Activated T-helper 9 cell treated with anti-CD3 and anti-CD28 coated beads, Interleukin-2, amount 50 U/mL, for 16 hours (primary cell): ENCODE measurements at places on chromosomes 5 and 9.
A peak's percentile ranks its signal among the peaks of the same experiment; 100 is the strongest.

GRCh38 chr5:78334811-78335210, 25.6 kb upstream of the SCAMP1 start:
- no peak for DNase-seq

- no peak for DNase-seq
Observed at GRCh38 chr5:53826504-53826903, 266.1 kb downstream of the NDUFS4 start.

- no peak for DNase-seq
Observed at GRCh38 chr5:107396351-107396690, 274.4 kb downstream of the EFNA5 start.

DNA sequence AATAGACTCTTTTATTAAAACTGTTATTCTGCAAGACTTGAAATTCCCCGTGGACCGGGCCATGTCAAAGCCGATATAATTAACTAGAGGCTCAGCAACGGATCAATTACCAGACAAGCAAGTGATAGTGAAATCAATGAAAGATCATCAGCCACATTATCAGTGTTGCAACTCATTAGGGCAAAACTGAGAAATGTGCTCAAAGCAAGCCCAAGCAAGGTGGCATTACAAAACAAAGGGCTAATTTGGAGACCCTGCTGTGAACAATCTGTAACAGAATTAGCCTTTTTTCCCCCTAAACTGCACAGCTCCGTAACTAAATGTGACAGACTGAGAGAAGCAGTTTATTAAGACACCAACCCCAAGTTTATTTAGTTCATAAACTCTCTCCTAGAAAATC, 140.3 kb downstream of the BNC2 start:
- DNase-seq: no peak

- no peak for DNase-seq
Observed at GRCh38 chr5:34039398-34040157, 3.4 kb downstream of the C1QTNF3 start.

GRCh38 chr5:173642895-173643481, 26.5 kb upstream of the BOD1 start:
- DNase-seq: no peak

DNA sequence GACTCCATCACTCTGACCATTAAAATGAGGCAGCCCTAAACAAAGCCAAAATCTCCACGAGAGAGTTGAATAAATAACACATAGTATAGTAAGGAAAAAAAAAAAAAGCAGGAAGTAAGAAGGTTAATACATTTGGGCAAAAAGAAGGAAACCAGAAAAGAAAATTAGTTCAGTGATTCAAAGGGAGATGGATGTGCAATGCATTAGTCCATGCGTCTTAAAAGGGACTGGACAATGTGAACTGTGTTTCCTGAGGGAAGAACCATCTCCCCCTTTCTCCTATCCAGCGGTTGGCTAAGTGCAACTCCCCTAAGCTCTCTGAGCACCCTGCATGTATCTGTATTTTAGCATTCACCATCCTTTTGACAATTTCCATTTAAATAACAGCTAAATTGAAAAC, 1.4 kb downstream of the ANKRA2 start:
- no peak for DNase-seq

GRCh38 chr5:1332461-1333001, 12.4 kb downstream of the CLPTM1L start:
- no peak for DNase-seq

GRCh38 chr5:41903892-41904799, at the start of gene RIMOC1:
Gene RIMOC1 (plus strand): TSS chr5:41904344. CDS start chr5:41904368, 24 bp downstream.
- peak; percentile 97 for DNase-seq

GRCh38 chr9:114813717-114814418, 8.0 kb upstream of the TNFSF15 start:
- DNase-seq: no peak

DNA sequence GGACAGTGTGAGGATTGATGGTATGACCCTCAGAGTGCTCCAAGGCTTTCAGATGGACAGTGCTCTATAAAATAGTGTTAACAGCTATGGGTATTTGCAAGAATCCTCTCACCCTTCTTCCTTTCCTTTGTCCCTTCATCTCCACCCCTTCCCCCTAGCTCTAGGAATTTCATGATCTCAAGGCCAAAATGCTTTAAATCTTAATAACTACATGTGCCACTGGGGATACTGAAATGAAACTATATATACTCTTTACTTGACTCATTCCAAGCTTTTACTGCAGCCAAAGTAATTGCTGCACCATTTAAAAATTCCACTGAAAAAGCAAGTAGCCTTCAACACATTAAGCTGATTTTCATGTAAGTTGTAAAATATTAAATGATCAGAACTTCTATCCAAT, 361.6 kb upstream of the SLC30A5 start:
- no peak for DNase-seq

- no peak for DNase-seq
Observed at GRCh38 chr9:26357803-26358344, 534.7 kb downstream of the CAAP1 start.

- DNase-seq: no peak
Observed at GRCh38 chr9:15935661-15936305, 382.9 kb downstream of the CCDC171 start.

GRCh38 chr9:126974594-126974993, 60.0 kb downstream of the RALGPS1 start:
- DNase-seq: no peak

DNA sequence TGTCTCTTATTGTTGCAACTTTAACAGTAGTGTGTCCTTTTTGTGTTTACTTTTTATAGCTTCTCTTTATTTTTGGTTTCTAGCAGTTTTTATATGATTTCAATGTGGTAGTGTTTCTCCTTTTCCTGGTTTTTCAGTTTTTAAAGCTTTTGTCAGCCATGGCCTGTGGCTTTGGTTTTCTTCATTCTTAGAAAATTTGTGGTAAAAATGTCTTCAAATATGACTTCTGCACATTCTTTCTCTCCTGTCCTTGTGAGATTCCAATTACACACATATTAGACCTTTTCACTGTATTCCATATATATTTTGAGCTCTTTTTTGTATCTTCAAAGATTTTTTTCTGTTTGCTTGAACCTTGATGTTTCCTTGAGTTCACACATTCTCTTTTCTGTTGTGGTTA, 180.5 kb downstream of the CNTLN start:
- no peak for DNase-seq

DNA sequence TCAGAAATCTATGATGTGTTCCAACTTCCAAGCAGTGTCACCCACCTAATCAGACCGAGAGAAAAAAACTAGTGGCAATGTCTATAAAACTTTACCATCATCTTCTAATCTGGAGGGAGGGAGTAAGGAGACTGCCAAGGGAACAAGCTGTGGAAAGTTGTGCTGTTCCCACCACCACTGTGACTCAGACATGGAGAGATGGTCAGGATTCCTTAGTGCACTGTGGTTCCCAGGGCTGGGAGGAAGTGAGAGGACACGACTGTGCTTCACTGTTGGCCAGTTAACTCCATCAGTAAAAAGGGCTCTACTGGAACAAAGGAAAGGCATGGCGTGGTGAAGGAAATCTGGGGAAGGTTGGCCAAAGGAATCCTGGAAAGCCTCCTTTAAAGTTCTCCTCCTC, 18.8 kb downstream of the TICAM2 start:
- DNase-seq: no peak

GRCh38 chr5:59107692-59108091, 524.8 kb downstream of the RAB3C start:
- DNase-seq: no peak

GRCh38 chr5:59593439-59594007, 300.0 kb downstream of the PDE4D start:
- DNase-seq: no peak

GRCh38 chr5:15711892-15712291, 211.9 kb downstream of the FBXL7 start:
- no peak for DNase-seq

GRCh38 chr9:122342323-122343050, 28.3 kb upstream of the PTGS1 start:
- no peak for DNase-seq

GRCh38 chr5:132457371-132458225, 33.0 kb downstream of the IRF1 start:
- DNase-seq: no peak

DNA sequence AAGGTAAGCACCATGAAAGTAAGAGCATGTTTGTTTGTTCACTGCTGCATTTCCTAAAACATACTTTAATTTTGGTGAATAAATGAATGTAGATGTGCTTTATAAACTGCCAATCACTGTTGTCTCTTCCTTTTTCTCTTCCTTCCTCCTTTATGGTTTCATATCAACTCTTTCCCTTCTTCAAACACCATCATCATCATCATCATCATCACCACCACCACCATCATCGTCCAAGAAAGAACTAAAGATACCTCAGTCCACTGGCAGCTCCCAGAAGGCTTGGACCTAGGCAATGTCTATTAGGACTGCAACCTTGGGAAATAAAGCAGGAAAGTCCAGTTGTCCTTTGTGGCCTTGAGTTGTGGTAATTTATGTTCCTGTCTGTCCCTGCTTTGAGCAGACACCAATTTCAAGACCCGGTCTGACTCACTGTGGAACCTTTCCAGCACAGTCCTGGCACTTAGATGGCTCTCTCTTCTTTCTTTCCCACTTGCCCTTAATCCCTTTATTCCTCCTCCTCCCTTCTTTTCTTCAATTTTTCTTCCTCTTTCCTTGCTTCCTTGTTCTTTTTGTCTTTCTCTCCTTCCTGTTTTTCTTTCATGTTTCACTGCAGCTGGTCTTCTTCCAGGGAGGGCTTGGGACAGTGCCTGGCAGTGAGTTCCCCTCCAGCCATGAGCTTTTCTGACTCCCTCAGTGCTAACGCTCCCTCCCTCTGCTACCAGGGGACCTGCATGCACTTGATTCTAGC, 99.3 kb downstream of the ANGPTL2 start:
- DNase-seq: no peak

DNA sequence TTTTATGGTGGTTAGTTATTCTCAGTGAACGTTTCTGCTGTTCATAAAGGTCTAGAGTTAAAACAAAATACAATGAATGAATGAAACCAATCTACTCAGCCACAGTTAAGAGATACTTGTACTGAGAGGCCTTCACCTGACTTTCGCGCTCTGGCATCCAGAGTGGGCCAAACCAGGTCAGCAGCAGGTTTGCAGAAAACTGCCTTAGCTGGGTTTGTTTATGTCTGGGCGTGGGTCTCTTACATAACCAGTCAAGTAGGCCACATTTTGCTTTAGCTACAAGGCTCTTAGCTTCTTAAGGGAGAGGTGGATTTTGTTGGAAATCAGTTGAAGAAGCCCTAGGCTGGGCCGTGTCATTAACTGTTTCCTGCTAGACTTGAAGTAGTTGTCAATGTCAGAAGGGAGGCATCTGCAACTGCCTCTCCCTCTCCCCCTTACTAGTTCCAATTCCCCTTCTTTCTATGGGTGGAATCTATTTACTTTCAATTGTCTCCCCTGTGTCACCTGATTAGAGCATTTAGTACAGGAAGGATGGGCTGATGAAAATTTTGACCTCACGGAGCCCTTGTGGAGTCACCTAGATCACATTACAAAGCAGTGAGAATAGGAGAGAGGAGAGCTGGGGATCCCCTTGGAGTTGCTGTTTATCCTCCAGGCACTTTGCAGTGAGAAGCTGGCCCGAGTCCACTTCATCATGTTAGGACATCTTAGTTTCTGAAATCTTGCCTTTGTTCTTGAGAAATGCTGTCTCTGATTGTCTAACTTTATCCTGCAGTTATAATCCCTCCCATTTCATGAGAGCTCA, 200.5 kb downstream of the ARHGEF28 start:
- DNase-seq: no peak

- no peak for DNase-seq
Observed at GRCh38 chr5:113487416-113487780, 855 bp downstream of the MCC start.

DNA sequence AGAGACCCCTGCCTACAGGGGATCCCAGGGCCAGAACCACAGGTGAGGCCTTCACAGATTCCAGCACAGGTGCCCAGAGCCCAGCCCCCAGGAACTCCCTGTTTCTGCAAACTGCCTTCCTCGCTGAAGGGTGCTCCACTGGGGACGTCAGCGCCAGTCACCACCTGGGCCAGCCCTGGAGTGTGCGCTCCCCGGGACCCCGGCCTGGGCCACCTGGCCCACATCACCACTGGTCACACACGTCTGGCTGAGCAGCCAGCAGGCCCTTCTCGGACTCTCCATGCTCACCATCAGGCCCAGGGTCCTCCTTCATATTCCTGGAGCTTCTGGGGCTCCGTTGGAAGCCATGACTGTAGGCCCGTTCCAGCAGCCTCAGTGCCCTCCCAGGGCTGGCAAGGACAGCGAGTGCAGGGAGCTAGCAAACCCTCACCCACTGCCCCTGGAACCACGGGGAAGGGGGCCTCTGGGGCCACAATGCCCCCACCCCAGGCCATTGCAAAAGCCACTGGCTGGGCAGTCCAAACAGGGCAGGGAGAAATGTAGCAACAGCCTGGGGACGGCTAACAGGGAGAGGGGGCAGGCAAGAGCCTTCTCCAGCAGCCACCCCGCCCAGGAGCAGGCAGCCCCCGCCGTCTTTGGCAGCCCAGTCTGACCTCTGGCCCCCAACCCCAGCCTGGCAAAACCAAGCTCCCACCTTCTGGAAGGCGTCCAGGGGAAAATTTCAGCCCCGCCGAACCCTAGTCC, 1.3 kb downstream of the AGPAT2 start:
- no peak for DNase-seq

- no peak for DNase-seq
Observed at GRCh38 chr9:112382501-112383364, 2.8 kb downstream of the HSDL2 start.

- no peak for DNase-seq
Observed at GRCh38 chr5:115475788-115476187, 68.8 kb downstream of the FEM1C start.

- DNase-seq: no peak
Observed at GRCh38 chr5:50684721-50685120, 18.3 kb downstream of the PARP8 start.

DNA sequence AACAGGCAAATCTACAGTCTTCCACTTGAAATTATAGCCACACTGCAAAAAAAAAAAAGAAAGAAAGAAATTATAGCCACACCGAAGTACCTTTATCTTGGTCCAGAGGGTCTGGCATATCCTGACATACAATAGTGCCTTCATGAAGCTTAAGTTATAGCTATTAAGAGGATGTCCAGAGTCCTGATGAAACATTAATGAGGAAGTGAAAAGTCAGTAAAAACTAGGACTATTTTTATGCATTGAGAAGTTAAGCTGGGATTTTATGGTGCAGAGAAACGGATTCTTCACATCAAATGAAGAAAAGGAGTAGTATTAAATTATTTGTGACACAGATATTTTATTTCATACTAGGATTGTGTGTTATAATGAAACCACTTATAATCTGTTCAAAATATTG, 123.9 kb downstream of the SV2C start:
- no peak for DNase-seq

GRCh38 chr9:2267181-2267745, 252.1 kb downstream of the SMARCA2 start:
- DNase-seq: no peak
